ENCODE measurements at places on chromosomes 1 and 21.

DNA sequence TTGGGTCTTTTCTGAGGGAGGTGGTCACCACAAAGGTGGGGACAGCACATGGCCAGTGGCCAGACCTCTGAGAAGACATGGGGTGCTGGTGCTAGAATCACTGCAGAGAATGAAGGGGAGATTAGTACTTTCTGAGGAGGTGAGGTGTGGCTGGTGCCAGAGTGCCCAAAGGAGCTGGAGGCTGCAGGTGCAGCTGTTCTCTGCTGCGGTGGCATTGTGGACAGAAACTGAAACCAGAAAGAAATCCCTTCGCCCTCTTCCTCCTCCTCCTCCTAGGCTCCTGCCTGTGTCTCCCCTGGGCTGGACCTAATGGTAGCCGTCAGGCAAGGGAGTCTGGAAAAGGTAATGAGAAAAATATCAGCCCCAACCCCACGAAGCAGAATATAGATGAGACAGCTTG, 261.7 kb downstream of the TM2D1 start:
- no peak for DNase-seq

GRCh38 chr1:116337398-116337797, 35.6 kb upstream of the ATP1A1 start:
- DNase-seq = no peak

- DNase-seq = no peak
Observed at GRCh38 chr21:15645830-15646229, 84.0 kb upstream of the USP25 start.

GRCh38 chr1:89881415-89882058, 60.7 kb downstream of the LRRC8D start:
- DNase-seq = no peak

DNA sequence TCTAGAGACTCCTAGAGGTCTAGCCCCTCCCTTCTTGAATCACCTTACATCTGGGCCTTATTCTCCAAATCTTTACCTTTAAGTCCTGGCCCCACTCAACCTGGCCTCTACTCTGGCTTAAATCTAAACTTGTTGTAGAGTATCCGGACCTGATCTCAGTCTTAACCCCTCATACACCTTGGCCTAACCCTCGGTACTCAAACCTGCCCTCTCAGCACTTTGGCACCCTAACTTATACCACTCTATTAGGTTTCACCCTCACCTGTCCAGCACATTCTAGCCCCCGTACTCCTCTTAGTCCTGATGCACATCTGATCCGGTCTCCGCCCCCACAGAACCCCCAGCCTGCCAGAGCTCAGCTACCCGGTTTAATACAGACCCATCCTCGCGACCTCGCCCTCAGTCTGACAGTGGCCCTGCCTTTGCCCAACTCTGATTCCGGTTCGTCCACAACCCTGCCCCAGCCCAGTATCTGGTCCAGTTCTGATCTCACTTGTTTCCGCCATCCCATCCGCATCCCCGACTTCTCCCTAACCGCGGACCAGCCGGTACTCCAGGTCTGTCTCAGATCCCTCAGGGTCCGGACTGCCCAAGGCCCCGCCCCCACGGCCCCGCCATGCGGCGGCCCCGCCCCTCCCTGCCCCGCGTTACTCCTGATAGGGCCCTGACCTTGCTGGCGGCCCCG, 1.5 kb downstream of the TRIM62 start:
- no peak for DNase-seq

- DNase-seq = no peak
Observed at GRCh38 chr1:50481142-50481736, 58.0 kb upstream of the DMRTA2 start.

- no peak for DNase-seq
Observed at GRCh38 chr1:3065396-3065795, 3.6 kb upstream of the PRDM16 start.

DNA sequence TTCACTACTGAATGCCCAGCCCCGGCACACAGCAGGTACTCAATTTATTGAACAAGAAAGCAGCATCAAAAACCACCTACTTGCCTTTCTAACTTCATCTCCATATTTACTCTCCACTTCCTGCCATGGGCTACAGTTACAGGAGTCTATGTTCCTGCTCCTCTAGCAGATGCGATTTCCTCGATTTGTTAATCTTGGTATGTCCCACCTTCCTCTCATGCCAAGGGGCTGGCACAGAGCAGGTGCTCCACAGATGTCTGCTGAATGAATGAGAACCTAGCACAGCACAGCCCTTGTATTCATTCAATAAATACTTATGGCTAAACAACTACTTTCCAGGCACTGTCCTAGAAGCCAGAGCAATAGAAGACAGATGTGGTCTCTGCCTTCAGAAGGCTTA, 12.2 kb downstream of the PAFAH2 start:
- no peak for DNase-seq

DNA sequence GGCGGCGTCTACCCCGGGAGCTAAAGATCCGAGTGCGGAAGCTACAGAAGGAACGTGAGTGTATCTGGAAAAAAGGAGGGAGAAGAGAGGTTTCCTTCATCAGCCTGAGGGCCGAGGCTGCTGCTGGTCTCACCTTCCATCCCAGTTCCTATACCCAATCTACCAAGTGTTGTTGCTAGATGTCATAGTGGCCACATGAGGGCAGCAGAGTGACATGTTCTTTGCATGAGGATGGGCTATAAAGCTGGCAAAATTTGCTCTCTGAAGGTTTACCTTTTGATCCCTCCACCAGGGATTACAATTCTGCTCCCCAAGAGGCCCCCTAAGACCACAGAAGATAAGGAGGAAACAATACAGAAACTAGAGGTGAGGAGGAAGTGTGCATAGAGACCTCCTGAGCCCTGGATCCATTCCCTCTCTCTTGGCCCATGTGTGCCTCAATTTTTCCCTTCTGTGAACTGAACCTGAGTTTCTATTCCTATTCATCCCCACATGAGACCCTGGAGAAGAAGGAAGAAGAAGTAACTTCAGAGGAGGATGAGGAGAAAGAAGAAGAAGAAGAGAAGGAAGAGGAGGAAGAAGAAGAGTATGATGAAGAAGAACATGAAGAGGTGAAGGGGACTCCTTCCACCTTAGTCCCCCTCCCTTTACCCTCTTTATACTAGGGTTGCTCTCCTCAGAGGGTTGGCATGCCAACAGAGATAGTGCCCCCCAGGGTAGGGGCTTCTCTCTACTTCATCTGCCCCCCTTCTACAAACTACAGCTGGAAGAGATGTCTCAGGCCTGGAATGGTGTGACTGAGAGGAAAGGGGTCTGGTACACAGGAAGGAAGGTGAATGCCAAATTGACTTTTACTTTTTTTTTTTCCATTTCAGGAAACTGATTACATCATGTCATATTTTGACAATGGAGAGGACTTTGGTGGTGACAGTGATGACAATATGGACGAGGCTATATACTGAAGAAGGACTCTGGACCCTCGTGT, 13.3 kb downstream of the POLR3GL start:
- DNase-seq = peak; percentile 92

DNA sequence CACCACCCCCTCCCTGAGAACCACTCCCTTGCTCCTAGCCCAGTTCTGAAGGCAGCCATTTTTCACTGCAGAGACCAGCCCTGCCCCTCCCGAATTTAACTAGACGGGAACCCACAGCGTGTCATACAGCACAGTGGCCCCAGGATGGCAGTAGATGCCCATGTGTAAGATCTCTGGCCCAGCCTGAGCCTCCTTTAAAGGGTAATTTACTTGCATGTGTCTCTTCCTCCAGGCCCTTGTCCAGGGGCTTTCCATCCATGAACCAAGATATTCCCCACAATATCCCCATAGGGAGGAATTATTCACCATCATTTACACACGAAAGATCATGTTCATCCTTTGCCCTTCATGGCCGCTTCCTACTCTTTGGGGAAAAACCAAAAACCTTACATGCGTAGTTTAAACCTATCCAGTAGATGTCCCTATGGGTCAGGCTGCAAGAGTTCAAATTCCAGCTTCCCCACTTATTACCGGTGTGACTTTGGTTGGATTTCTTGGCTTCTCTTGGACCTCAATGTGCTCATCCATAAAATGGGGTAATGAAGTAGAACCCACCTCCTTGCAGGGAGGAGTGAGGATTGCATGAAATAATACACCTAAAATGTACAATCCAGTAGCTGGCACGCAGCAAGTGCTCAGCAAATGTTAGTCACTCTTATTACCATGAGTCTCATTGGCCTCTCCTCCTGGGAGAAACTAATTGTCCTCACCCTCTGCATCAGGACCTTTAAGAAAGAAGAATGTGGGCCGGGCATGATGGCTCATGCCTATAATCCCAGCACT, 4.0 kb upstream of the LACTBL1 start:
- DNase-seq = peak; percentile 56

Data from CD8-positive, alpha-beta T cell (primary cell).